Stimulated activated CD8-positive, alpha-beta memory T cell treated with anti-CD3 and anti-CD28 coated beads, Interleukin-15, amount 100 ng/mL, for 48 hours (primary cell): ENCODE measurements at places on chromosomes 7 and 10.

GRCh38 chr7:102288285-102288930 is 1.7 kb downstream of the SH2B2 start:
- no peak for DNase-seq

DNA sequence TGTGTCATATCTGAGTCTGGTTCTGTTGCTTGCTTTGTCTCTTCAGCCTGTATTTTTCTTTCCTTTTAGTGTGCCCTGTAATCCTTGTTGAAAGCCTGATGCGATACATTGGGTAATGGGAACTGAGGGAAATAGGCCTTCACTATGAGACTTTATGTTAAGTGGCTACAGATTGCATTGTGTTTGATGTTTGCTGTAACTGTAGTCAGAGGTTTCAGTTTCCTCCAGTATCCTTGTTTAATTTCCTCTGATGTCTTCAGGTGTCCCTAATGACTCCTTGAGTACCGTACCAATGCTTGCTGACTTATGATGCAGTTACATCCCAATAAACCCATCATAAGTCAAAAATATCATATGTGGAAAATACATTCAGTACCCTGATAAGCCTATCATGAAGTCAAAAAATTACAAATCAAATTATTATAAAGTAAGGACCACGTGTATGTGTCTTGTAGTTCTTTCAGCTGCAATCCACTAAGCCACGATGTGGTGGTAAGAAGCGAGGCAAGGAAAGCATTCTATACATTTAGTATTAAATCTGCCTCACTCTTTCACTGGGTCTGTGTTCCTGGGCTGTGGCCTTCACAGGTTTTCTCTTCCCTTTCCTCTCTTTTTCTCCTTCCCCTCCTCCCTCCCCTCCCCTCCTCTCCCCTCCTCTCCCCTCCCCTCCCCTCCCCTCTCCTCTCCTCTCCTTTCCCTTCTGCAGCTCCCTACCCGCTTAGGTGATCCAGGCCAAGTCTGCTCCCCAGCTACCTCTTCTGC is 13.3 kb upstream of the GIMAP6 start:
- DNase-seq: no peak

- no peak for DNase-seq
These were observed 64.5 kb upstream of the DNAJB12 start for GRCh38 chr10:72419241-72419640.

DNA sequence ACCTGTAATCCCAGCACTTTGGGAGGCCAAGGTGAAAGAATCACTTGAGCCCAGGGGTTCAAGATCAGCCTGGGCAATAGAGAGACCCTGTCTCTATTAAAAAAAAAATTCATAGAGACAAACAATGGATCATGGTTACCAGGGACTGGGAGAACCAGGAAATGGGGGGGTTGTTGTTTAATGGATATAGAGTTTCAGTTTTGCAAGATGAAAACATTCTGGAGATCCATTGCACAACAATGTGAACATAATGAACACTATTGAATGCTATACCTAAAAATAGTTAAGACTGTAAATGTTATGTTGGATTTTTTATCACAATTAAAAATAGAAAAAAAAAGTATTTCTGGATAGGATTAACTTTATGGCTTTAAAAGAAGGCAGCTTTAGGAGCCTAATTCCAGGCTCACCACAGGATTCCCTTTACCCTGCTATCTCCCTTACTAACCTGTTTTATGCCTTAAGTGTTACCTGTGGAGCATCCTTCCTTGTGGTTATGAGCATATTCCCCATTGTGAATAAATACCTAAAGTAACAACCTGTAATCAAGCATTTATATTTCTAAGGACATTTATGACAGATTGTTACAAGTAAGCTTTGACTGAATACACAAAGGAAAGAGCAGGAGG is 45.1 kb upstream of the SGCE start:
- no peak for DNase-seq

- DNase-seq: no peak
These were observed 28.2 kb downstream of the ASNS start for GRCh38 chr7:97844036-97844435.

DNA sequence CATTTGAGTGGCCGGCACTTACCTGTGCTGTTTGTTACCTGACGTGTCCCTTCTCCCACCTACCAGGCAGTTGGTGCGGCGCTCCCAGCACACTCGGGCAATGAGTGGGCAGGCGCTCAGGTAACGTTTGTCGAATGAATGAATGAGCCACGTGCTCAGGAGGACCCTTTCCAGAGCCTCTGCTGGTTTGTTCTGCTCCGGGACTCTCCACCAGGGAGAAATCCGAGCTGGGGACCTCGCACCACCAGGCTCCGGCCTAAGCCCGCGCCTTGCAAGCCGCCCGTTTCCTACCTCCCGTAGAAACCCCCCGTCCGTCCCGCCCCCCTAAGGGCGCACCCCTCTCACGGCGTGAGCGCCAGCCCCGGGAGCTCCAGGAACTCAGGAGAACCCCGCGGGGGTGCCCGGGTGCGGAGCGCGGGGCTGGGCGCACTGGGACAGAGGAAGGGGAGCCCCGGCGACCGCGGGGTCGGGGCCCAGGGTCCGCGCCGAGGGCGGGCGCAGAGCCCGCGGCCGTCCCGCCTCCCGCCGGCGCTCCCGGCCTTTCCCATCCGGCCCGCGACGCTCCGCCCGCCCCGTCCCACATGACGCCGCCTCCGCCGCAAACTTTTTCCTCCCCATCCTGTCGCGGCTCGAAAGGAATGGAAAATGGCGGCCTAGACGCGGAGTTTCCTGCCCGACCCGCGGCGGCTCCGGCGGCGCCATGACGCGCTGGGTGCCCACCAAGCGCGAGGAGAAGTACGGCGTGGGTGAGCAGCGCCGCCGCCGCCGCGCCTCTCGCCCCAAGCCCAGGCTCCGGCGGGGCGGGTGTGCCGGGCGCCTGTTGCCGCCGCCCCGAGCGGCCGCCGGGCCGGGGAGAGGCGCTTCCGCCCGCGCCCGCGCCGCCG is at the start of gene DOCK1:
Gene DOCK1 (plus strand): TSS at position 611 of the 884 bp plus-strand sequence. CDS start 90 bp downstream, at position 701.
- no peak for DNase-seq

GRCh38 chr10:14407567-14407966 is 76.8 kb upstream of the FRMD4A start:
- no peak for DNase-seq

DNA sequence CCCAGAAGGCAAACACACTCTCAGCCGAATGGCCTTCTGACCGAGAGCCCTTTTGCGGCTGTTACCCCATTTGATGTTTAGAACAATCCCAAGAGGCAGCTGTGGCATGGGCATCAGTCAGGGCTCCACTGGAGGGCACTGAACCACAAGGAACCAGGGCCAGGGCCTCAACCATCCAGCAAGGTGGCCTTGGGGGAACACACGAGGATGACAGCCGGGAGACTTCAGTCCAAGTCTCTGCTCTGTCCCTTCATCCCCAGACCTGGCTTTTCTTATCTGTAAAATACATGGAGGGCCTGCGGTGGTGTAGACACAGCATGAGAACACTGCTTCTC is 63.6 kb upstream of the INSIG1 start:
- DNase-seq: no peak

DNA sequence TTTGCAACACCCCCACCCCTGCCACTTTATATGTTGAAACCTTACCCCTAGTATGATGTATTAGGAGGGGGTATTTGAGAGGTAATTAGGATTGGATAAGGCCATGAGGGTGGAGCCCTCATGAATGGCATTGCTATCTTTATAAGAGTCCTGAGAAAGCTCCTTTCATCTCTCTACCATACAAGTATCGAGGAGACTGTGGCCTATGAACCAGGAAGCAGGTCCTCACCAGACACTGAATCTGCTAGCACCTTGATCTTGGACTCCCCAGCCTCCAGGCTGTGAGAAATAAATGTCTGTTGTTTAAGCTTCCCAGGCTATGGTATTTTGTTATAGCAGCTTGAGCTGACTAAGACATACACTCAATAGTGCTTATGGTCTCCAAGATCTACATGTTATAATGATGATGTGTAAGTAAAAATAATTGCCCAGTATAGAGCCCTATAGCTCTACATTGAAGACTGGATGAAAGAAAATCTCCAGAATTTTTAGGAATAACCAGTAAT is 188.8 kb downstream of the RAPGEF5 start:
- no peak for DNase-seq

- DNase-seq: no peak
These were observed 15.7 kb downstream of the UNCX start for GRCh38 chr7:1248143-1248915.

DNA sequence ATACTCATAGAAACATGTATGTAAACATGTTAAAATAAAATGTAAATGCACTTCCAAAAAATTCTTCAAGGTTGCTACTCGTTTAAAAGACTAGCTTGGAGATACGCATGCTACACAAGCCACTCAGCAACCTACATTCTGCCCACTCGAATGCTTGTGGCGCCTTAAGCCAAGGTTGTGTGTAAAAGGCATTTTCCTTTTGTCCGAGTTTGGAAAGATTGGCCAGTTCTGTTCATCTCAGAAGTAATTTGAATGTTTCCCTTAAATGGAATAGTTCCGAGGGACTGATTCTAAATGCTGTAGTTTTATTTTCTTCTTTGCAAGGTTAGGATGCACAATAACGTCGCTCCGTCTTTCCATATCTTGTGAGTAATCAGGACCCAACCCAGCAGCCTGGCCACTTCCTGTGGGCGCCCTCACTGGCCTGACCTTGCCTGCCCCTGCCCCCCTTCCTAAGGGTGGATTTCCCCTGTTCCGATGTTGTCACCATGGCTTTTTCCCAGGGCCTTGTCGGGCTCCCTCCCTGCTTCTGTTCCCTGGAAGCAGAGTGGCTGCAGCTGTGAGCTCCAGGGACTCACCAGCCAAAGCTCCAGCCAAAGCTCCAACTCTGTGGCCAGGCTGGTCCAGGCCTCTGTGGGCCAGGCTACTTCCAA is 70.6 kb downstream of the PTPRE start:
- DNase-seq: no peak

DNA sequence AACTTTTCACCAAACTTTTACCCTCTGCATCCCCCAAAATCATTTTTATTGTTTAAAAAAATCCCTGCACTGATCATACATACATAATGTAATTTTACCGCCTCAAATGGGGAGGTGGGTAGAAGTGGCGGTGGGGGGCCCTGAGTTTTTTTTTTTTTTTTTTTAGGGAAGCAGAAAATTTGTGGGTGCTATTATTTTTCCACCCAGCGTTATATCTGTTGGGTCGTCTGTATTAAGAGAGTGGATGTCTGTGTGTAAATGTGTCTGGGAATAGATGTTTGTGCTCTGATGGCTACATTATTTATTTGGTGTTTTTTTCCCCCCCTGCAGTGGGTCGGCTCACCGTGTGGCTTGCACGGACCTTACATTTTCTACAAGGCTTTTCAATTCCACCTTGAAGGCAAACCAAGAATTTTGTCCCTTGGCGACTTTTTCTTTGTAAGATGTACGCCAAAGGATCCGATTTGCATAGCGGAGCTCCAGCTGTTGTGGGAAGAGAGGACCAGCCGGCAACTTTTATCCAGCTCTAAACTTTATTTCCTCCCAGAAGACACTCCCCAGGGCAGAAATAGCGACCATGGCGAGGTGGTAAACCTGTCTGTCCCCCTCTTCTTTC is 438 bp downstream of the ARID5B start:
- no peak for DNase-seq
